ENCODE measurements at places on chromosomes 5 and 9.

DNA sequence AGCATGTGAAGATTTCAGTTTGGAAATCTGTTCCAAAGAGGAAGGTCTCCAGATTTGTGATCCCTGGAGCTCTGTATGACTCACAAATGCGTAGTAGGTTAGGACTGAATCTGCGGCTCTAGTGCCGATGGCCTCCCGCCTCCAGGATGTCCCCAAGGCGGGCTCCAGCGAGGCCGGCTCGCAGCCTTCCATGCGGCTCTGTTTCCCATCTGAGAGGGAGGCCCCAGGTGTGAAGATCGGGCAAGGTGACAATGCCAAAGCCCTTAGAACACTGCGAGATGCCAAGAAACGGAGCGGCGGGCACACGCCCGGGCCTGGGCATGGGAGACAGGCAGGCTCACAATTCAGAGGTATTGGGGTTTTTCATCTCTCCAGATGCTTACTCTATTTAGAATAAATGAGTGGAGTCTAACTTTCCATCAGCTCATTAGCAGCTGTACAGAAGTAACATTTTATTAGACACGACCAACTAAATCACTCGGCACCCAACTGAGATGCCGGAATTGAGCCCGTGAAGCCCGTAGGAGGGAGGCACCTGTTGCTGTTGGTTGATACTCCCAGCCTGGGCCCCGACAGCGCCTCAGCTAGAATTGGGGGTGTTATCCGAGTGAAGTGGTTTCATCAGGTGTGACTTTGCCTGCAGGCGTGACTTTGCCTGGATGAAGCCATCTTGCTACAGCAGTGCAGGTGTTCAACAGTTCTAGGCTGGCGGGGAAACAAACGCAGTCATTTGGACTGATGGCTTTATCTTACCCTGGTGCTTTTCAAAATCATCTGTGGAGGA is 7.4 kb upstream of the MRPS2 start:
- no peak for DNase-seq

DNA sequence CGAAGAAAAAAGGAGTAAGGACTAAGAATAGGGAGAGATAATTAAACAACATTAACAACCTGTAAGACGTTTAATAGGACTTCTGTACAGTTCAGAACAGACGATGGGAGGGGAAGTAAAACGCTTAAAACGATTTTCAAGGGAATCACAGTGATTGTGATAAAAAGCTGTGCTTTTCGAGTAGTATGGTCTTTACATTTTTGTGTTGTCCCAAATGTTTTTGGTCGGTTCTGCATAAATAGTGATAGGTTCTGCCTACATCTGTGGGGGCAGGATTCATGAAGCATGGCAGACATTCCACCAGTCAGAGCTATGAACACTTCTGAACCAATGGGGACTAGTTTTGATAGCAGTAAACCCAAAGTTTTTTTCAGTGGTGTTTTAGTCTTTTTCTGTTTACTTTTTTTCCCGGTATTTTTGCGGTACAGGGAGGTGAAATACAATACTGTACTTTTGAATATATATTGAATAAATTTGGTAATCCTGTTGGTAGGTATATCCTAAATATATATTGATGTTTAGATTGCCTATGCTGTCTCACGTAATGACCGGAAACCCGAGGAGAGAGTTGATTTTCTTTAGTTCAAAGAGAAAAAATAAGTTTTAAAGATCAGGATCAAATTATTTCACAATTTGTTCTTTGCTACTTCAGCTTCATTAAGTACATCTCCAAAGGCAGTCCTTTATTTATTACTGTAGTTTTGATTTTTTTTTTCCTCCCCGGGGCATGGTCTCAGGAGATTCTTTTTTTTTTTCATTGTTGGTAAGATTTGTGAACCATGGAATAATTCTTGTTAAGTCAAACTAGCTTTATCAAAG is 1.3 kb downstream of the ERBIN start:
- peak; percentile 71 for DNase-seq

GRCh38 chr5:96660971-96661854 is 963 bp upstream of the CAST start:
- peak; percentile 78 for DNase-seq

- peak; percentile 14 for DNase-seq
Observed at GRCh38 chr5:104247260-104247659, 684.7 kb upstream of the NUDT12 start.

DNA sequence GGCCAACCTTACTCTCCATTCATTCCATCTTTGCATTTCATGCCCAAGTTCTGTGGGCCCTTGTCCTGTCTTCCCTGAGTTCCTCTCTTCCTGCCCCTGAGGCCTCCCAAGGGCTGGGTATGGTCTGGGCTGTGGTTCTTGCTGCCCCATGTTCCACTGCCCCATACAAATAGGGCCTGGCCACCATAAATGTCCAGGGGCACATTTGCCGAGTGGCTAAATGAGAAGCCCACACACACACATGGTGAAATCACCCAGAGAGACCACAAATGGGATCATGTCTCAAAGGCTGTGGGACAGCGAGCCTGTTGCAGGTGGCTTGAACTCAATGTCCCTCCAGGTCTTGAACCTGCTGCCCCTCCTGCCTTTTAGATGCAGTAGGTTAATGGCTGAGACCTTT is 1.2 kb downstream of the TIFAB start:
- no peak for DNase-seq

GRCh38 chr9:36551129-36551528 is 21.6 kb upstream of the MELK start:
- DNase-seq, result no peak

- DNase-seq, result no peak
Observed at GRCh38 chr5:42520957-42521356, 97.7 kb downstream of the GHR start.

- DNase-seq, result no peak
Observed at GRCh38 chr5:61379677-61380076, 47.6 kb downstream of the ZSWIM6 start.

DNA sequence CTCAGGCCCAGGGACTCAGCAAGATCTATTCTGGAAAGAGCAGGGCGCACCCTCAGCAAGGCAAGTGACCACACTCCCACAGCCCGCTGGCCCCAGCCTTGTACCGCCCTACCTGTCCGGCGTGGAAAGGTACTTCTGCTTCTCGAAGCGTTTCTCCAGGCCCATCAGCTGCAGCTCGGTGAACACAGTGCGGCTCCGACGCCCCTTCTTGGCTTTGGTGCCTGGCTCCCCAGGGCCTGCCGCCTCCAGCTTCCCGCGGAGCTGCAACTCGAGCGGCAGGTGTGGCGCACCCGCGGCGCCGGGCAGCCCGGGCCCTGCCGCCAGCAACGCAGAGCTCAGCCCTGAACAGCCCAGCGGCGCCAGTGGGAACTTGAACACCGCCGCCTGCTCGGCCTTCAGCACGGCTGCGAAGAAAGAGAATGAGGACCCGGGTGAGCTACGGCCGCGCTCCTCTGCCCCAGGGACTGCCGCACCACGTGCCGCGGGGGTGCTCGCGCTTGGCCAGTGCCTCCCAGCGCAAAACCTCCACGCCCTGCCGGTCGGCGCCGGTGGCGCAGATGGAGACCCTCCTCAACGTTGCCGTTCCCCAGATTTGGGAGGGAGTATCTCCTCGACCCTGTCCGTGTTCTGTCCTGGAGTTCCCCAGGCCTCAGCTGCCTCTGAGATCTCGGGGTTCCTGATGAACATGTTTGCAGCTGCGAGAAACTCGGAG is 2.2 kb downstream of the BARX1 start:
- DNase-seq, result peak; percentile 19

DNA sequence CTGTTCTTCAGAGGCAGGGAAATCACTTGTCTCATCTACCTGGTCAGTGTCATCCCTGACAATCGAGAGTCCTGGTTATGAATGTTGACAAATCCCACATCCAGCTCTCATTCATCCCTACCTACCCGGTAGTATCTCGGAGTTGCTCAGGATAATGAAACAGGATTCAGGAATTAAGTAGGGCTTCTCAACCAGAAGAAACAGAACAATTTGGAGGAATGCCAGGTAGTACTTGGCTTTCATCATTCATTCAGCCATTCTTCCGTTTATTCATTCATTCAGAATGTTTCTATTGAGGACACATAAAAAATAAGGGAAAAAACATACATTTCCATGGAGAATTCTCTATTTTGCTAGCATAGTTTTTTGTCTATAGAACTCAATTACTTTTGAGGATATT is 195.0 kb downstream of the ARHGEF28 start:
- DNase-seq, result no peak

GRCh38 chr9:77949751-77950436 is 81.7 kb downstream of the GNAQ start:
- DNase-seq, result no peak

DNA sequence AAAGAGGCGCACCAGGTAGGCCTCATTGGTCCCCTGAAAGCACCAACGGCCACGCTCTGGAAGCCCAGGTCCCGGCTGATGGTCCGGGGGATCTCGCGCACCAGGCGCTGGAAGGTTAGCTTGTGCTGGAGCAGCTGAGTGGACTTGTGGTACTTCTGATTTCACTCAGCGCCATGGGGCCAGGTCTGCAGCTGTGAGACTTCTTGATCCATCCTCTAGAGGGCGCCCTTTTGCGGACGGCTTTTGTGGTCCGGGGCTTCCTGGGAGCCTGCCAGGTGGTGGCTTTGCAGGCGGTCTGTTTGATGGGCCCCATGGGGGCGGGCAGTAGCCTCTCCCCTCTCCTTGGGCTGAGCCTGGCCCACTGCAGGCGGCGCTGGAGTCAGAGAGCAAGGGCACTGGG is 10.4 kb downstream of the TAF11L12 start:
- no peak for DNase-seq

DNA sequence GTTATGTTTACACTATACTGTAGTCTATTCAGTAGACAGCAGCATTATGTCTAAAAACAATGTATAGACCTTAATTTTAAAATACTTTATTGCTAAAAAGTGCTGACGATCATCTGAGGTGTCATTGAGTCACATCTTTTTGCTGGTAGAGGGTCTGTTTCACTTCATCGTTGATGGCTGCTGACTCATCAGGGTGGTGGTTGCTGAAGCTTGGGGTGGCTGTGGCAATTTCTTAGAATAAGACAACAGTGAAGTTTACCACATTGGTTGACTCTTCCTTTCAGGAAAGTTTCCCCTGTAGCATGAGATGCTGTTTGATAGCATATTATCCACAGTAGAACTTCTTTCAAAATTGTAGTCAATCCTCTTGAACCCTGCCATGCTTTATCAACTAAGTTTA is 150.3 kb downstream of the FBXL7 start:
- no peak for DNase-seq

DNA sequence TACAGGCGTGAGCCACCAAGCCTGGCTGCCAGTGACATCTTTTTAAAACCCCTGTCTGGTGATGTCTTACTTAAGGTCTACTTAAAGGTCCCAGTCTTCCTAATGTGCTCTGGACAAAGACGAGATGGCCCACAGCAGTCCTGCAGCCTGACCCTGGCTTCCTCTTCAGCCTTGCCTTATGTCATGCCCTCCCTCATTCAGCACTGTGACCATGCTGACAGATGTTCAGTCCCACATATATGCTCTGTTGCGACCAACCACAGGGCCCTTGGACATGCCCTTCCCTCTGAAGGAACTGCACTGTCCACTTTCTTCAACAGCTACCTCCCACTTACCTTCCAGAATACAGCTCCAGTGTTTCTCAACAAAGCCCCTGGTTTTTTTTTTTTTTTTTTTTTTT is 172.8 kb upstream of the PANK3 start:
- no peak for DNase-seq

- DNase-seq, result no peak
Observed at GRCh38 chr5:163718272-163718671, 212.9 kb downstream of the MAT2B start.

DNA sequence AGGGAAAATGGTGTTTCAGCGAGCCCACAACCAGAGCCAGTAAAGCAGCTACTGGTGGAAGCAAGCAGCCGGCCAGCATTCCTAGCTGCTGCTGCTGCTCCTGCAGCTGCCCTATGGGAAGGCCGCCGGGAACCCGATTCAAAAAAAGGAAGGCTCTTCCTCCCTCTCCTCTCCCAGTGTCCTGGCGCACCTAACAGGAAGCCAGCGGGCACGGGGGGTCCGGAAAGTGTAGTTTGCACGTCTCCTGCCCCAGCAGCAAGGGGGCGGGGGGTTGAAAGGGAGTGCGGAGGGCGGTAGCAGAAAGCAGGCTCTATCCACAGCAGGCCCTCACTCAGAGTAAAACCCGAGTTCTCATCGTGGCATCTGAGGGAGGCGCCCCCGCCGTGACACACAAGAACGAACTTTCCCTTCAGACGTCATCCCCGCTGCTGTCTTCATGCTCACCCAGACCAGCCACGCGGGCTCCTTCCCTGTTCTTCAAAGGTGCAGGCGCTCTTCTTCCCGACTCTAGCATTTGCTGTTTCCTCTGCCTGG is 16.5 kb downstream of the GRXCR2 start:
- DNase-seq, result peak; percentile 72

GRCh38 chr5:168656633-168657032 is 77.5 kb upstream of the PANK3 start:
- peak; percentile 84 for DNase-seq

DNA sequence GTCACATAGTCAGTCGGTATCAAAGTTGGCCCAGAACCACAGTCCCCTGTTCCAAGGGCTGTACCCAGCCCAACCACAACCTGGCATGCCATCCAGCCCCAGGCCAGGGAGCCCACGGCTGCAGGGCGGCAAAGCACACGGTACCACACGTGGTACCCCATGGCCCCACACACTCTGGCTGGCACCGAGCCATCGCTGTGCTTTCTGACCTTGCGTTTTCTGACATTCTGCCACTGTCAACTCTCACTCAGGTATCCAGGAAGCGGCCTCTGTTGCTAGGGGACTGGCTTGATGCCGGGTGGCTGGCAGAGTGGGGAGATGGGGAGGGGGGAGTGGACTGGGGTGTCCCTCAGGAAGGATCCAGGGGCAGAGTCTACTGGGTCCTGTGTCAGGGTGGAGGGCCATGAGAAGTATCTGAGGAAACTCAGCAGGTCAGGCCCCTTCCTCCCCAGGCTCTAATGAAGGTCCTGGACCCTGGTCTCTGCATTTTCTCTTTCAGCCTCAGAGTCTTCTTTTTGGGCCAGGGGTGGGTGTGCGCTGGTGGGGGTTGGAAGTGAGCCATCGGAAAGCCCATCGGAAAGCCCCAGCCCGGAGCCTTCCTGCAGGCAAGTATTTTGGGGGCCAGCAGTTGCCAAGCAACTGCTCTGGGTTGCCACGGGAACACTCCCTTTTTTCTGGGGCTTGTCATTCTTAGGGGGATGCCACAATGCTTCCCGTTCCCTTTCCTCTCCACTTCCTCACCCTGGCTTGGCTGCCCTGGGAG is 21.0 kb upstream of the RALGDS start:
- peak; percentile 54 for DNase-seq

DNA sequence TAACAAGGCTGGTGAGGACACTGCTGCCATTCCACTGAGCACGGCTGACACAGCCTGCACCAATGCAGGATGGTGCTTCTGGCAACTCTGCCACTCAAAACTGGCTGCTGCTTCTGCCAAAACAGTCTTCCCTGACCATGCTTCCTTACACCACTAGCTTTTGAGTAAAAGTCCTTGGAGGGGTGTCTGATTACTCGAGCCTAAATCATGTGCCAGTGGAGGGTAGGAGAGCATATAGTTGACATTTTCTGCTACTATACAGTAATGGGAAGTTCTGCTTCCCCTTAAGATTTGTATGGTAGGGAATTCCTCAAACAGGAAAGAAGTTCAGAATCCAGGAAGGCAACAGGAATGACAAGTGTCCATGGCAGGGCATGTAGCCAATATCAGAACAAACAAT is 12.2 kb upstream of the PJA2 start:
- no peak for DNase-seq

- DNase-seq, result no peak
Observed at GRCh38 chr9:112503170-112503569, 16.5 kb downstream of the KIAA1958 start.

All from large intestine (tissue), 12 donors.